ENCODE measurements at places on chromosomes 2 and 18.

- no peak for DNase-seq
These were observed 336.0 kb downstream of the ADCYAP1 start for GRCh38 chr18:1240701-1241100.

DNA sequence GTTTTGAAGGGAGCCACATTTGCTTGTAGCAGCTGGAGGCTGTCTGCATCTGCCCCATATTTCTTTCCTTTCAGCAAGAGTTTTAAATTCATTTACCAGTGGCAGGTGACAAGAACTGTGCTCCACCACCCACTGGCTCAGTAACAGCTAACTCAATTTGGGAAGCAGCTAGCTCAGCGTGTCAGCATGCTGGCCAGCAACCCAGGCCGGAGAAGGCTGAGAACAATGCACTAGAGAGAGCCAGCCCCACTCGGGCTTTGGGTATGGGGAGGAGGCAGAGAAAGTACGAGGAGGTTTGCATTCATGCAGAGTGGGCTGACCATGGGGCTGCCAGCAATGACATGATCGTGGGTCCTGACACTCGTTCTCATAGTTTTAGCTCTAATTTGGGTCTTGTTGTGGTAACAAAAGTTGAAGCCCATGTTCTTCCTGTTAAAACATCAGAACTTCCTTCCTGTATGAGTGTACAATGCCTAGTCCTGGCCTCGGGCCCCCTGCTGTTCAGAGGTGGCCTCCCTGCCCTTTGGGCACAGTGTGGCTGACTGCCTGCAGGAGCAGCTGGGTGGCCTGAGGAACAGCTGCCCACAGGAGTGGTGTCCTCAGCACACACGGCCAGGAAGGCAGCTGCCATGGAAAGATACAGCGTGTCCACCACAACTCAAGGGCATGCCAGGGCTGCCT is 23.0 kb downstream of the CDC42EP3 start:
- no peak for DNase-seq

GRCh38 chr18:46892842-46893241 is 24.5 kb downstream of the PIAS2 start:
- no peak for DNase-seq

DNA sequence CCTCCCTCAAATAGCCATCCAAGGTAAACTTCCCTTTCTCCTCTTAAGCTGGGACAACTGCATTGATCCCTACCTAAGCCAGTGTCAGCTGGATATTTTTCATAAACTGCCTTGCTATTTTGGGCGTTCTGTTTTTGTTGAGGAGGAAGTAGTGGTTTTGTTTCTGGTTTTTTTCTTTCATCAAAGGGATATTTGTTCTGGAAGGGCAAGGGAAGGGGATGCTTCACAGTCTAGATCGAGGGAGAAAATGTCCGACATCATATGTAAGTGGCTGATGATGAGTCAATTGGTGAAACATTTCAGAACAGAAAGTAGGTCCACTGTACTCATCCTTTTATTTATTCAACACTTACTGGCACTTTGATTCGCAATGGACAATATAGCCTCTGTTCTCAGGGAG is 31.0 kb downstream of the TANC1 start:
- DNase-seq: no peak

- DNase-seq: no peak
These were observed 20.9 kb downstream of the ITM2C start for GRCh38 chr2:230885463-230886130.

DNA sequence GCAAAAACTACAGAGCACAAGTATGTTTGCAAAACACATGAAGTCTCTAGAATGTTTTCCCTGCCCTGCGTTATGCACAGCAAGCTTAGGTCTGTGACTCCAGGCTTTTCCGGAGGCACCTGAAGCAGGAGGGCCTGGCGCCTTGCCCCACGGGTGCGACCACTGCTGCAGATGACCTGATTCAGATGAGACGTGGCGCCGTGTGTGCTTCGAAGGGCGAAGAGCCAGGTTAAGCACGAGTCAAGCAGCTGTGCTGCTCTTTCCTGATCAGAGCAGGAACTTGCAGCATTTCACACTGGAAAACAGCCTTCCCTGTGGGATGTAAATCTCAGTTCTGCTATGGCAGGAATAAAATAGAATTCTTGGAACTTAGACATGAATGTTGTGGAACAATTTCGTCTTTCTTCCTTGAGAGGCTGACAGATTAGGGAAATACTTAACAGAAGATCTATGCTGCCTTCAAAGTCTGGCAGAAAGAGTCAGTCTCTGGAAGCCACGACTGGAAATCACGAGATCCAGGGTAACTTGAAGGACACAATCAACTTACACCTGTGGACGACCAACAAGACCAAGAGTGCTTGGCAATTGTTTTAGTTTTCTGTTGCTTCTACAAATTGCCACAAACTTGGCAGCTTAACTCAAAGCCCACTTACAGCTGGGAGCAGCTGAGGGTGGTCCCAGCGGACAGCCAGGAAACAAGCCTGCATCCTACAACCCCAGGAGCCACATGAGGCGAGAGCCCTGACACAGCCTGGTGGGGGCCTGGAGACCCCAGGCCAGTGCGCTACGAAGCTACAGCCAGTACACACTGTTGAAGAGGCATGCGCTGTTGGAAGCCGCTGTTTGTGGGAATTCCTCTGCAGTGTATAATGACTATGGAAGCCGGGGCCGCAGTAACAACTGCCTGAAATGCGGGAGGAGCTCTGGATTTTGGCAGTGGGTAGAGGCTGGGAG is 42.9 kb downstream of the EIPR1 start:
- no peak for DNase-seq

DNA sequence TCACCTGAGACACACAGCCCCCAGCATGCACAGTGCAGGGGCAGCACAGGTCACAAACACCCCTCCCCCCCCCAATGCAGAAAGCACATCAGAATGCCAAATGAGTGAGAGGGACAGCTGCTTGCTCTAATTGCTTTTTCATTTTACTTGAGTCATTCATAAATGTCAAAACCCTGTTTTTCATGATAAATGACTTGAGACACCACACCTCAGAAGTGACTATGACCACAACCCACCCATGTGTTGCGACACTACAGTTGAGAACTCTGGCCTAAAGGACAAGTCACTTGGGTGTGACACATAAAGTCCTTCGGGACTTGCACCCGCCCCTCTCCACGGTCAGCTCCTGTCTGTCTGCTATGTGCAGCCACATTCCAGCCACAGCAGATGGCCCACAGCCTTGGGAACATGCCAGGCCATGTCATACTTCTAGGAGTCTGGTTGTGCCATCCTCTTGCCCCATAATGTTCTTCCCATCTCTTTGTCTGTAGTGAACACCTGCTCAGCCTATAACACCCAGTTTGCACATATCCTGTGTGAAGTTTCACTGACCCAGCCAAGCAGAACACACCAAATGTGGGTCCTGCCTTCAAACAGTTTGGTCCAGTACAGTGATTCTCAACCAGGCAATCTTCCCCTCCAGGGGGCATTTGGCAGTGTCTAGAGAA is 30.2 kb upstream of the RIOK3 start:
- DNase-seq: no peak

DNA sequence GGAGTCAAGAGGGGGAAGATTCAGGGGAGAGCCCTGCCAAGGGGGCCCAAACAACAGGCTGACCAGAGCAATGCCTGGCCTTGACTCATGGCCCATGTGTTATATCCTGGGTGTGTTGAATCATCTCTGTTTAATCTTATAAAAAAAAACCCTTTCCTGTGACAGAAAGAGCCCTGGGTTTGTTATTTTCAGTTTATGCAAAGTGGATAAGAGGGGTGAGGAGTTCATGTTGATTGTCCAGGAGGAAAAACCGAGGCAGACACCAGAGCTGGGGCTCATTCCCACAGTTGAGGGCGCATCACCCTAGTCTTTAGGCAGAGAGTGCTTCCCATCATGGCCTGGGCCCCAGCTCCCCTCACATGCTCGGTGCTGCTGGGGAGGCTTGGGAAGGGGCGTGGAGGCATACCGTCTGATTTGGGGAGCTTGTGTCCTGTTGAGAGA is 30.9 kb upstream of the IL37 start:
- no peak for DNase-seq

- DNase-seq: no peak
These were observed 758.7 kb downstream of the TMEM182 start for GRCh38 chr2:103520547-103520946.

GRCh38 chr2:149613704-149614103 is 26.1 kb upstream of the MMADHC start:
- DNase-seq: no peak

- DNase-seq: no peak
These were observed 344.6 kb upstream of the ACVR2A start for GRCh38 chr2:147500229-147500628.

- DNase-seq: no peak
These were observed 232.3 kb downstream of the KLHL29 start for GRCh38 chr2:23617167-23617810.

DNA sequence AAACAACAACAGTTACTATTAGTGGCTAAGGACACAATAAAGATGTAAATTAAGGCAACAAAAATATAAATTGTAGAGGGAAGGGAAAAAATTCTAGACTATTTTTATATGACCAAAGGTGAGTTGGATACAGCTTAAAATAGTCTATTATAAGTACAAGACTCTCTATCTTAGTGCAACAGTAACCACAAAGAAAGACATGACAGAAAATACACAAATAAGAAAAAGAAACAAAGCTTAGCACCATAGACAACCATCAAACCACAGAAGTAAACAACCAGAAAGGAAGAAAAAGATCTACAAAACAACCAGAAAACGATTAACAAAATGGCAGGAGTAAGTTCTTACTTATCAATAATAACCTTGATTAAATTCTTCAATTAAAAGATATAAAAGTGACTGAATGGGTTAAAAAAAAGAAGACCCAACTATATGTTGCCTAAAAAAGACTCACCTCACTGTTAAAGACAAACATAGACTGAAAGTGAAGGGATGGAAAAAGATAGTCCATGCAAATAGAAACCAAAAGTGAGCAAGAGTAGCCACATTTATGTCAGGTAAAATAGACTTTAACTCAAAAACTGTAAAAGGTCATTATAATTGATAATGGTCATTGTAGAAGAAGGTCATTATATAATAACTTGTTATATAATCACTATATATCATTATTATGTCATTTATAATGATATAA is 62.5 kb downstream of the USP40 start:
- DNase-seq: no peak

DNA sequence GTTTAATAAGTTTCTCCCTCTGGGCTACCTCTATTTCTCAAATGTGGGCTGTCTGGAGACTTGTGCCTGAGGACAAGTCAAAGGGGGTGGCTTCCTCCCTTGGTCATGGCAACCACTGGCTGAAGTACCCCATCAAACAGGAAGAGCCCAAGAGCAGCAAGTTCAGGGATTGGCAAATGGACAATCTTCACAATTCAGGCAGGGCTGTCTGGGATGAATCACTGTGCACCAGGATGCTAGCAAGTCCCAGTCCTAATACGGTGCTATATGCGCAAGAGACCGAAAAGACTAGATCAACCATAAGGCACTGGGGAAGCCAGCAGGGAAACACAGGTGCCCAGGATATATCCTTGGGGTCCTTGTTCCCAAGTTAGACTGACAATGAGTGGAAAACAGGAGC is 75.5 kb downstream of the ANTXR1 start:
- no peak for DNase-seq

- peak; percentile 25 for DNase-seq
These were observed 7.0 kb upstream of the NDUFV2 start for GRCh38 chr18:9095297-9096006.

- no peak for DNase-seq
These were observed 114.0 kb downstream of the SP3 start for GRCh38 chr2:173851141-173851641.

- DNase-seq: no peak
These were observed 53.8 kb upstream of the STK17B start for GRCh38 chr2:196225213-196225612.

- no peak for DNase-seq
These were observed 128.8 kb downstream of the KCNJ3 start for GRCh38 chr2:154827286-154827685.

GRCh38 chr2:67950919-67951318 is 111.9 kb downstream of the C1D start:
- DNase-seq: no peak

- DNase-seq: no peak
These were observed 90.2 kb downstream of the CABLES1 start for GRCh38 chr18:23225503-23225902.
